ENCODE measurements at places on chromosomes 1 and 21.

DNA sequence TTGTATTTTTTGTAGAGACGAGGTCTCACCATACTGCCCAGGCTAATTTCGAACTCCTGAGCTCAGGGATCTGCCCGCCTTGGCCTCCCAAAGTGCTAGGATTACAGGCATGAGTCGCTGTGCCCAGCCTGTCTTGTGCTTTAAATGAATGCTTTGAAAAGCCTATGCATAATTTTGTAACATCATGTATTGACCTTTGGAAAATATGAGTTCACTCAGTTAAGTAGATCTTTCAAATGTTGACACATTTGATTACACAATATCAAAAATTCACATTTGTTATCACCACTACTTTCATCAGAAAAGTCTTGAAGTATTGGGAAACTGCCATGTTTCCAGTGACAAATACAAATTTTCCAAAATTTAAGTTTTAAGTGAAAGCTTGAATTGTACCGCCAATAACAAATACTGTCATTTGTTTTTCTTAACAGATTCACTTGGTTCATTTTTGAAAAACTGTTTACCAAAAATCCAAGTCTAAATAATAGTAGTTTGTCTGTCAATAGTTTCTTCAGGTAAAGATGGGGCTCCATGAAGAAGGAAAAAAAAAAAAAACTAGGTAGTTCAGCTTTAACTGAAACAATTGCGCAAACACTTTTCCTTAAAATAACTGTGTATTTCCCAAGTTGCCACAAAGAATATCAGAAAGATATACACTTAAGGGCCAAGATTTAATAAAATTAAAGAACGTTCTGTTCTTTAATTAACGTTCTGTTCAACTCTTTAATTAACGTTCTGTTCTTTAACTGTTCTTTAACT is 233.2 kb upstream of the NR5A2 start:
- no peak for DNase-seq

DNA sequence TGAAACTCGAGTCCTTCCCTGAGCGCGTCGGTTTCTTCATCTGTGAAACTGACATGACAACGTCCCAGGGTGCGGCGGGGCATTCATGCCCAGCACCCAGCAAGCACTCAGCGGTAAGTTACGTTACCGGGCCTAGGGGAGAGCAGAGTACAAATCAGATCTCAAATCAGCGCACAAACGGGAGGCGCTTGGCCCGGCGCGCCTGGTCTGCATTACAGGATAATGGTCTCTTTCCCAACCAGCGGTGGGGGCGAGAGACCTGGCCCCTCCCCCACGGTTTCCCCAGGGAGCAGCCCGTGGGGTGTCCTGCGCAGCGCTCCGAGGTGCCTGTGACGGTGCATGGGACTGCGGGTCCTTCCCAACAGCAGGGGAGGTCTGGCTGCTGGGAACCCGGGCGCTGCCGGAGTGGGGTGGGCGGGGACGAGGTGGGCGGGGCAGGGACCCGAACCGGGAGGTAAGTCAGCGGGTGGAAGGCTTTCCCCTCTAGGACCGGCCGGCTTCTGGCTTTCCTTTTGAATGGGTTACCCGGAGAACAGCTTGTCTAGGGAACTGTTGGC is 1.0 kb downstream of the TMEM51 start:
- DNase-seq: no peak

GRCh38 chr1:9166289-9167235 is 37.7 kb upstream of the GPR157 start:
- DNase-seq: no peak

DNA sequence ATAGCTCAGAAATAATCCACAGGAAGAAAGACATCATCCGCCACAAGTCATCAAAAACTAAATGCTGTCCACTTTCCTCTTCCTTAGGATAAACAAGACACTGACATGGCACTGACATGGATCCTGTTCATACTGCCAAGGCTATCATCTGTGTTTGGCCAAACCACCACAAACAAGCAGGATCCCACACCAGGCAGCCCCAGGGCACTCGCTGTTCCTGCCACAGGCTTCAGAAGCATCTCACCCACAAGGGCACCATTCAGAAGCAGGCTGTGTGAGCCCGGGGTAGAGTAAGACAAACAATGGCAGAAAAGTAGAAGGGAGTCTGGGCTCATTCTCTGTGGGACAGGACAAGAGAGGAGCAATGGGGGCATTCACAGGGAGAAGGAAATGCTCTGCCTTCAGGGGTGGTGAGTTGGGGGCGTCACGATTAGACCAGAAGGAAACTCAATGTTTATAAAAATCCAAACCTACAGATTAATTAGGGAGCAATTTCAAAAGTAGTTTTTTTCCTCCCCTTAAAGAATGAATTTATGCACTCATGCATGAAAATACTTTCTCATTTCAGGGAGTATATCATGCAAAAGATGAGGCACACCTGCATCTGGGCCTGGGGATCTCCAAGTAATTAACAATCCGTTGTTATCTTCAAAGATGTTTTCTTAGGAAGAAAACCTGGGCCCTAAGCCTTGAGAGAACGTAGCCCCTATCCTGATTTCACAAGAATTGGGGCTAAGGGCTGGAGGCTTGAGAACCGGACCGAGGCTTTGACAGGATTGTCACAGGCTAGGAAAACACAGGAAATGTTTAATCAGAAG is 43.3 kb upstream of the ATP1A1 start:
- DNase-seq: no peak

DNA sequence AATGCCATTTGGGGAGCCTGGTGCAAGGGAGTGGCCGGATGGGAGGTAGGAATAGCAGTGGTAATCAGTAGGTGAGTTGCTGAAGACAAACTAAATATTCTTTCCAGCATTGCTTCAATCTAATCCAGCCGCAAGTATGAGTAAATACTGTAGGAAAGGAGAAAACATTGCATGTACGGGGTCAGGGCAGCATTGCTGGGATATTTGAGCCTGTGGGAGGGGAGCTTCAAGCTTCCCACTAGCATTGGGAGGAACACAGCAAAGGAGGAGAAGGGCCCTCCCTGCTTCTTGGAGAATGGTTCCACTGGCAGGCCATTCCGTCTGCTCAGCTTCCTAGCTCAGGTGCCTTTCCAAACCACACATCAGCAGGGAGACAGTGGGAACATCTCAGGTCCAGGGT is 15.2 kb downstream of the CAPN2 start:
- no peak for DNase-seq

GRCh38 chr1:229729916-229730315 is 103.9 kb downstream of the URB2 start:
- DNase-seq: no peak

DNA sequence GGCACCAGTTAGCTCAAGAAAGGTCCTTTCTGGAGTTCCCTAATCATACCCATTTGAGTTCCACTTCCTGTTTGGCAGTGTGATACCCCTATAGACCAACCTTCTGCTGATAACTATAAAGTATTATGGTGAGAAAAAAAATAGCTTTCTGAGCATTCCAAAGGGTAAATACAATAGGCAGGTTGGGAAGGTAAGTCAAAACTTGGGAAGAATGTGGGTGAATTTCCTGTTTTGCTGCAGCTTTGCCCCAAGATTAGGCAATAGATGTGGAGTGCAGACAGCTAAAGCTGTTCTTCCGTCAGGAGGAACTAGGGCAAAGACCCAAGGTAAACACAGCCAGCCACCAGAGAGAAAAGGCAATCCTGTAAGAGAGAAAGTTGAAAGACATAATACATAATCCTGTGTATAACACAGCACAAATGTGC is 49.9 kb upstream of the GUCA2A start:
- no peak for DNase-seq

DNA sequence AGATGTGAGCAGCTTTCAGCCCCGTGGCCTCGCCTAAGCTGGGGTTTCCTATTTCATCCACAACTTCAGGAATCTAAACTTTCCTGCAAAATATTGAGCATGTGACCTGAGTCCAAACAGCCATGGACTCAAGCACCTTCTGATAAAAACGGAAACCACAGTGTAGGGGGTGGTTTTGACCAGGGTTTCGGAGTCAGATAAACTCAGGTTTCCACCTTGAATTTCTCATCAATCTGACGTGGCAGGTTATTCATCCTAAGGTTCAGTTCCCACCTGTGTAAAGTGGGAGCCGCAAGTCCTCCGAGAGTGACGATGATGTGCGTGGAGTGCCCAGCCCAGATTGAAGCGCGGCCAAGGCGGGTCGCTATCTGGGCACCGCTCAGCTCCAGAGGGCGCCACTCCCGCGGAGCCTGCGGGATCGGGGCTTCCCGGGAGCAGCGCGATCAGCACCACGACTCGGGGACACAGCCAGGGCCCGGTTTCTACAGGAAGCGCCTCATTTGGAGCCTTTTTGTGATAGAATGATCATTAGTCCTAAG is 871 bp upstream of the ETS2 start:
- no peak for DNase-seq

All from activated CD4-positive, alpha-beta T cell treated with anti-CD3 and anti-CD28 coated beads for 24 hours (primary cell).